MG63 (cell line): ENCODE measurements at places on chromosomes 3 and 15.
A peak's percentile ranks its signal among the peaks of the same experiment; 100 is the strongest.

GRCh38 chr15:38879909-38880471, 315.4 kb upstream of the RASGRP1 start:
- DNase-seq = peak; percentile 82

GRCh38 chr3:120506828-120507774, 56.3 kb upstream of the FSTL1 start:
- peak; percentile 37 for DNase-seq

DNA sequence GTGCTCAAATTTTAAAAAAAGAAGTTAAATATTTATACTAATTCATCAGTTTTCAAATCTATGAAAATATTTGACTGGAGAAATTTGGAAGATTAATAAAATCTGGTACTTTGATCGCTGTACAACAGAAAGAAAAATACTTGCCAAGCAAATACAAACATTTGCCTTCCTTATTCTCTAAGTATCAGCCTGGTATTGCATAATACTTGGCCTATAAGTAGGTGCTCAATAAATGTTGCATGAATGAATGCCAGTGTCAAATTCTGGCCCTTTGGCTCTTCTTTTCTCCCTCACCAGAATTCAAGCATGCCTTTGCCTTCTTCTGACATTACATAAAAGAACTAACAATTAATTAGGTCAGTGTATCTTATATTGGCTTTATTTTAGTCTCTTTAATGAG, 601.7 kb upstream of the GBE1 start:
- DNase-seq = no peak

GRCh38 chr15:42083605-42083908, 10.8 kb downstream of the PLA2G4D start:
- no peak for DNase-seq

DNA sequence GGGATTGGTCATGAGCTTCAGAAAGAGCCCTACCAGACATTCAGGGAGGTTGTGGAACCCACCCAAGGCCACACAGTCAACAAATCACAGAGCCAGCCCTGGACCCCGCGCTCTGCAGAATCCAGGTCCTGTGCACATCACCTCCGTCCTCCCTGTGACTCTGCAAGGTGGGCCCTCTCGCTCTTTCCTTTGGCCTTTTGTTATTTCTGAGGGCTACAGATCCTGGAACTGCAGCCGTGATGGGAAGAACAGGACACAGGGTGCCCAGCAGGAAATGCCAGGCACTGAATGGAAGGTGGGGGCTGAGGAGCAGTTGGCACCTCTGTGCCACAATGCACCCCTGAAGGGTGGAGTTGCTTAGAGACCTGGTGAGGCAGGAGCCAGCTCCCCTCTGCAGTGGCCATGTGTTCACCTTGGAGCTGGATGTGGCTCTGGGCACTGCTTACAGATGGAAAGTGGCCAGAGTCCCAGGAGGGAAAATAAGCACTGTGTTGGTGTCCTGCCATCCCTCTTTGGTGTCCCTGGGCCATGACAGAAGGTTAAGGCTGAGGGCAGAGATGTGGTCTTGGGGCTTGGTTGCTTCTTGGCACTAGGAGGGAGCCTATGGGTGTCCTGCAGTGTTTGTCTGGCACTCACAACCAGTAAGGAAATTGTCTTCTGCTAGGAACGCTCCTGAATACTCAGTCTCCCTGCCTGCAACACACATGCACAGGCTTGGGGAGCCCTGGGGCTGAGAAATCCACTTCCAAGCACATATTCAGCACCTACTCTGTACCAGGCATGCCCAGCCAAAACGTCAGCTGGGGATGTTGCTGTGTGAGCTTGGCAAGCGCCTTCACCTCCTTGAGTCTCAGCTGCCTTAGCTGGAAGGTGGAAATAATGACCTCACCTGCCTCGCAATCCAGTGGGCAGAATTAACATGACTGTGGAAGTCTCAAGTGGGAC, 98.0 kb upstream of the SLC6A6 start:
- peak; percentile 54 for DNase-seq

DNA sequence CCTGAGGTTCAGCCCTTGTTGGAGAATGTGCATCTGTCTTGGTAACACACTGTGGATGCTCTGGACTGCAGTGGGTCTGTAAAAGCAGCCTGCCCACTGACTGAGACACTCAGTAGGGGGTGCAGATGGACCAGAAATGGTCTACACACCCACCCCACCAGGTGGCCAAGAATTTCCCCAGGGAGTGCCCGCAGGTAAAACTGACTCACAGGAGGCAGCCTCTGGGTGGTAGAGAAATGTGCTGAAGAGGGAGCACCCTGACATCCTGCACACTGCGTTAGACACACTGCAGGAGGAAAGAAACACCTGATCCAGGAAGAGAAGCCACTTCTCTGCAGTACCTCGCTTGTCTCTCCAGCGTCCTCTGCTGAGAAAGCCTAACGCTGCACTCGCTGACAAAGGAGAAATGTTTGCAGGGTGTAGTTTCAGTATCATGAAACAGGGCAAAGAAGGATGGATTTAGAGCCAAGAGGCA, 109.5 kb upstream of the ABHD17C start:
- no peak for DNase-seq

GRCh38 chr3:188697127-188697526, 474.6 kb upstream of the TPRG1 start:
- no peak for DNase-seq

GRCh38 chr15:40121911-40122638, 13.4 kb upstream of the BMF start:
- DNase-seq = no peak

GRCh38 chr3:138479438-138479863, 45.0 kb downstream of the ESYT3 start:
- DNase-seq = no peak

DNA sequence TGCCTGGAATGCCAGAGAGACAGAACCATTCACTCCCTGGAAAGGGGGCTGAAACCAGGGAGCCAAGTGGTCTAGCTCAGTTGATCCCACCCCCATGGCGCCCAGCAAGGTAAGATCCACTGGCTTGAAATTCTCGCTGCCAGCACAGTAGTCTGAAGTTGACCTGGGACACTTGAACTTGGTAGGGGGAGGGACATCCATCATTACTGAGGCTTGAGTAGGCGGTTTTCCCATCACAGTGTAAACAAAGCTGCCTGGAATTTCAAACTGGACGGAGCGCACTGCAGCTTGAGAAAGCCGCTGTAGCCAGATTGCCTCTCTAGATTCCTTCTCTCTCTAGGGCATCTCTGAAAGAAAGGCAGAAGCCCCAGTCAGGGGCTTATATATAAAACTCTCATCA, 310.7 kb upstream of the DPPA4 start:
- DNase-seq = no peak

DNA sequence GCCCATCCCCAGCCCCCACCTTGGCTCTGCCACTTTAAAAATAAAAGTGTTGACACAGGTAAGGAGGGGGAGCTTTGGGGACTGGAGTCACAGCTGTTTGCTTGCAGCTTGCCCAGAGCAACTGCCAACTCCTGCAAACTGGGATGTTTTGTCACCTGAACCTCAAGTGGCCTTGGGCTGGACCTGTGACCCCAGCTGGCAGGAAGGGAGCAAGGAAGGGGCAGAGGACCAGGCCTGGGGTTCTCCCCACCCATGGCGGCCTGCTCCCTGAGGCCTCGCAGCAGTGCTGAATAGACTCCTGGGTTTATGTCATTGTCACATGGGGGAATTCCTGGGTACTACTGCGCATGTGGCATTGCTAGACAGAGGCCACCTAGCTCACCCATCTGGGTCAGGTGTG, 246.9 kb upstream of the TLE3 start:
- DNase-seq = no peak

- no peak for DNase-seq
Observed at GRCh38 chr3:47430606-47431005, 45.1 kb downstream of the SCAP start.

- peak; percentile 55 for DNase-seq
Observed at GRCh38 chr3:151345859-151346258, 16.5 kb upstream of the P2RY13 start.

GRCh38 chr15:101153801-101154656, 97.8 kb downstream of the CHSY1 start:
- no peak for DNase-seq

DNA sequence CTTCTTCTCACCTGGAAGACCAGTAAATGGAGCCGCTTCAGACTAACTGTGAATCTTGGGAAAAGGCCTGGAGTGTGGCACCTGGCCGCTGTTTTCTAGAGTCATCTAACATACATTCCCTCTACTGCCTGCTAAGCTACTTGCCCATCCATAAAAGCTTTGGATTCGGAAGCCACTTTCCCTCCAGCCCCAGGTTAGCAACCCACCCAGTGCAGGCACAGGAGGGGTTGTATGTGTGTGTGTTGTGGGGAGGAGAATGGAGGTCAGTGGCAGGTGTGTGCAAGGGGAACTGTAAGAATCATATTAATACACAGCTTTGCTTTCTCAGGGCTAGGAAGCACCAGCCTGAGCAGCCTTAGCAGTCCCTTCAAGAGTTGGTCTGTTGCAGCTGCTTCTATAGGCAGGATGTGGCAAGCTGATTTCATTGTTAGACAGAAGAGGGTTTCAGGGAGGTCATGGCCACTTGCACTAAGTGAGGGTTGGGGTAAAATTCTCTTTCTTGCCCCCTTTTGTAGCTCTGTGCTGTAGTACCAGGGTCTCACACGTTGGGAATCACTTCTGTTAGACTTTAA, 8.9 kb downstream of the NSUN3 start:
- DNase-seq = no peak

DNA sequence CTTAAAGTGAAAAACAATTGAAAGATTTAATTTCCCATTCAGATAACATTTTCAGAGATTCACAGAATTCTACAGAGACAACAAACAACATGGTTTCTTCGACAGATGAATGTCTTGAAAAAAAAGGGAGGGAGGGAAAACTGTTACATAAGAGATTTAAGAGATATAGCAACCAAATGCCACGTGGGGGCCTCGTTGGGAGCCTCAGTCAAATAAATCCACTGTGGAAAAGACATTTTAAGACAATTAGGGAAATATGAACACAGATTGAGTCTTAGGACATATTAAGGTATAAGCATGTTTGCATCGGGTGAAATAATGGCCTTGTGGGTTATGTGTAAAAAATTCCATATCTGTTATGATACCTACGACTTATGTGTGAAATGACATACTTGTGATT, 5.0 kb upstream of the PRRT3 start:
- DNase-seq = no peak

DNA sequence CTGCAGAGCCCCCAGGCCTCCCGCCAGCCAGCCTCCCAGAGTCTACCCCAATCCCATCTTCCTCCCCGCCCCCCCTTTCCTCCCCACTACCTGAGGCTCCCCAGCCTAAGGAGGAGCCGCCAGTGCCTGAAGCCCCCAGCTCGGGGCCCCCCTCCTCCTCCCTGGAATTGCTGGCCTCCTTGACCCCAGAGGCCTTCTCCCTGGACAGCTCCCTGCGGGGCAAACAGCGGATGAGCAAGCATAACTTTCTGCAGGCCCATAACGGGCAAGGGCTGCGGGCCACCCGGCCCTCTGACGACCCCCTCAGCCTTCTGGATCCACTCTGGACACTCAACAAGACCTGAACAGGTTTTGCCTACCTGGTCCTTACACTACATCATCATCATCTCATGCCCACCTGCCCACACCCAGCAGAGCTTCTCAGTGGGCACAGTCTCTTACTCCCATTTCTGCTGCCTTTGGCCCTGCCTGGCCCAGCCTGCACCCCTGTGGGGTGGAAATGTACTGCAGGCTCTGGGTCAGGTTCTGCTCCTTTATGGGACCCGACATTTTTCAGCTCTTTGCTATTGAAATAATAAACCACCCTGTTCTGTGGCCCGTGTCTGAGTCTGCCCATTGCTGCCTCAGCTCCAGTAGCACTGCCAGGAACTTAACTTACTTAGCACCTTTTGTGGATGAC, 32.2 kb downstream of the PTPN23 start:
- no peak for DNase-seq

DNA sequence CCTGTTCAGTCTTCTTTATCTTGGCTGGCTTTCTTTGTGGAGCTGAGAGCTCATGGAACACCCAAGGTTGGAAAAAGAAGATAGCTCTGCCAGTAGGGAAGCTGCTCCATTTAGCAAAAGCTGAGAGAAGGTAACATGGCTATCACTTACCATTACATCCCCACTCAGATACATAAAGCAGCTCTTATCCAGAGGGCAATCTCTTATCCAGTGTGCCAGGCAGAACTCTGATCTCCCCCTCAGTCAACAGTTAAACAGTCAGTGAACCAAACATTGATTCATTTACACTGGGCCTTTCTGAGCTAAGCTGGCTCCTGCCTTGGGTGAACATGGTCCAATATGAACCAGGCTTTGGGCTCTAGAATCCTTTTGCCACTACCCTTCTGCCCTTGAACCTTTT, 624.2 kb downstream of the NTRK3 start:
- DNase-seq = no peak

- DNase-seq = peak; percentile 38
Observed at GRCh38 chr3:187212705-187213104, 15.4 kb downstream of the RTP1 start.

DNA sequence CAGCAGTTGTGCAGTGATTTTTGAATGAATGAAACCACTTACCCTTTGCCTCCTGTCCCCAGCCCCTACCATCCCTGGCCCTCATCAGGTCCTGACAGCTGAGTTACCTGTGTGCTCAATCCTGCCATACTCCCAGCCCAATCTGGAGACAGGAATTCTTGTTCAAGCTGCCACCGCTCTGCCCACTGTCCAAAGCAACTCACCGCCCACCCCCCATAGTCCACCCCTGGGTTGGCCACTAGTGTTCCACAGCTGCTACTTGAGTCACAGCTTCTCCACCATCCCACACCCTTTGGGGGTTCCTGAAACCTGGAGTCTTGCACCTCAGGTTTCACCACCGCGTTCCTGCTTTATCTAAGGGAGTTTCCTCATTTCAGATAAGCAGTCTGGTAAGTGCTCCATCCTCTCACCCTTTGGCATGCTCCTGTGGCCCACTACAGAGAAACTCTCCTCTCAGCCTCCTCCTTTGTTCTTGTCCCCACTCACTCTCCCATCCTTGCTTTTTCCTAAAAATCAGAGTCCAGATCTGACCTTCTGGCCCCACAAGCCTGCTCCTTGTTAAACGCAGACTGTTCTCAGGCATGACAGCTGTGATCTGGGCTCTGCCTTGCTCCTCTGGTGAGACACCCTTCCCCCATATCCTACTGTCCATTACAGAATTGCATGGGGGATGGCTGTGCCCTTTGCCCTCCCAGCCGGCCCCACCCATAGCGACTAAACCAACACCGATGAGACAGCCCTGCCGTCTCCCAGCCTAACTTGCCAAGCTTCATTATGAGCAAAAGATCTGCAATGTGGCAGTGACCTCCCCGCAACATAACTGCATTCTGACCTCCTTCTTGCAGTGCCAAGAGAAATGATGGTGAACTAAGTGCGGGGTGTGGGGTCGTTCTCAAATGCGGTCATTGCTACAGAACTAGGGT, 50.0 kb downstream of the CYP19A1 start:
- peak; percentile 56 for DNase-seq

GRCh38 chr3:78665776-78666469, 1101.9 kb downstream of the ROBO1 start:
- DNase-seq = no peak

GRCh38 chr15:80996247-80996646, 4.5 kb upstream of the TLNRD1 start:
- DNase-seq = no peak

DNA sequence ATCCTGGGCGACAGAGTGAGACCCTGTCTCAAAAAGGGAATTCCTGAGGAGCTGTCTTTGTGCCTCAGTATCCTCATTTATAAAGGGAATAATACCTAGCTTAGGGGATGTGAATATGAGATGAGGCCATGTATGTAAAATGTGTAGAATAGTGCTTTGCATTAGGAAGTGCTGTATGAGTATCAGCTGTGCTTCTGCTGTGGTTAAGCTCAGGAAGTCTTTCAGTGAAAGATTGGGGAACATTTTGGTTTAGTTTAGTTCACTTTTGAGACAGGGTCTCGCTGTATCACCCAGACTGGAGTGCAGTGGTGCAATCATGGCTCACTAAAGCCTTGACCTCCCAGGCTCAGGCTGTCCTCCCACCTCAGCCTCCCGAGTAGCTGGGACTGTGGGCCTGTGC, 10.6 kb downstream of the THUMPD3 start:
- DNase-seq = no peak
